Mesothelial cell of epicardium (in vitro differentiated cells): ENCODE measurements at places on chromosomes 6 and 20. TPM values are rescaled to one million over a fixed set of nuclear protein-coding genes. Genes with fewer than 3 reads are reported as not detected.

The TINAG gene
- total RNA-seq: not detected in 3 replicates

The FHL5 gene
- 4.5 to 5.5 TPM (median 5.3 TPM) in 3 replicates for total RNA-seq

The AGER gene
- 23.7 to 28.1 TPM (median 27.5 TPM) in 3 replicates for total RNA-seq

The PACRG gene
- 1.6 to 1.9 TPM (median 1.7 TPM) in 3 replicates for total RNA-seq

The FAM135A gene
- 21.5 to 24.8 TPM (median 22.7 TPM) in 3 replicates for total RNA-seq

The SIRPB2 gene
- not detected in 3 replicates for total RNA-seq

The ORC3 gene
- 28.0 to 29.5 TPM (median 28.8 TPM) in 3 replicates for total RNA-seq

The STMND1 gene
- 0.34 to 0.38 TPM in 2 of 3 replicates, not detected in the other for total RNA-seq

The TMEM244 gene
- total RNA-seq: not detected in 3 replicates

The PDYN gene
- not detected in 3 replicates for total RNA-seq

The RUNX2 gene
- total RNA-seq: 4.4 to 4.9 TPM (median 4.8 TPM) in 3 replicates

The RAB32 gene
- total RNA-seq: 21.3 to 24.2 TPM (median 21.8 TPM) in 3 replicates

The HNF4A gene
- total RNA-seq: 0.09 to 0.20 TPM (median 0.13 TPM) in 3 replicates

The DACT2 gene
- 7.3 to 8.0 TPM (median 7.4 TPM) in 3 replicates for total RNA-seq

The EYS gene
- 0.52 to 0.69 TPM (median 0.60 TPM) in 3 replicates for total RNA-seq

The ZSWIM3 gene
- total RNA-seq: 3.7 to 4.6 TPM (median 4.4 TPM) in 3 replicates
